ENCODE measurements at places on chromosomes 3 and 15.

GRCh38 chr3:174206607-174207192 is 652.4 kb upstream of the NAALADL2 start:
- no peak for DNase-seq

- no peak for DNase-seq
Measured at GRCh38 chr3:52210550-52211046, 12.6 kb downstream of the ALAS1 start.

GRCh38 chr3:1583044-1583443 is 490.2 kb downstream of the CNTN6 start:
- DNase-seq = no peak

GRCh38 chr3:114361391-114361790 is 67.6 kb downstream of the TIGIT start:
- DNase-seq = no peak

GRCh38 chr3:8301977-8302735 is 199.5 kb upstream of the LMCD1 start:
- DNase-seq = no peak

DNA sequence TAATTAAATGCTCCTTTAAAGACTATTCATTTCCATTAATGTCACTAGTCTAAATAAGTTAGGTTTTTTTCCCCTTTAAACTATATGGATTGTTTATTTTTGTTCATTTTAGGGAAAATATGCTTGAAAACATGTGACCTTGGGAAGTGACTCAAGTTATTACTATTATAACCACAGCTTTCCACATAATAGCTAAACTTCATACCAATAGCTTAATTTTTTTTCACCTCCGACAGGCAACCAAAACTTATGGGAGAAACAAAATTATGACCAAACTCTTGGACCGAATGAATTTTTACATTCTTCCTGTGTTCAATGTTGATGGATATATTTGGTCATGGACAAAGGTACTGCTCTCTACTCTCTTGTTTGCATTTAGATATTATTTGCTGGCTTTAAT is 16.2 kb downstream of the CPA3 start:
- DNase-seq = no peak

DNA sequence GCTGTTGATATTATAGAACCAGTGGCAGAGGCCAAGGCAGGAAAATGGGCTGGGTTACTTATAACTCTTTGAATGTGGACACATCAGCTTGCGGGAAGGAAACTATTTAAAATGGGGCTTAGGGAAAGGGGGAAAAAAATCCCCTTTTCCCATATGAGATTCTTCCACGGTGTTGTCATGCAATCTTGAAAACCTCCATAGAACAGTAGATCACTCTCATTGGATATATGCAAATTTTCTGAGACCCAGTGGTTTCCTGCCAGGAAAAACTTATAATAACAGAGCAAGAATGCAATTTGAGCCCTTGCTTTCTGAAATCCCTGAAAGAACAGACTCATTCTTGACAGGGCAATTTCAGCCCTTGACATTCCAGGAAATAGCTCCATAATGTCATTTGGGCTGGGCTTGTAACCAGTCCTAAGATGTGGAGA is 31.1 kb downstream of the TMEM212 start:
- DNase-seq = peak; percentile 99

GRCh38 chr3:120775411-120775810 is 32.9 kb downstream of the GTF2E1 start:
- no peak for DNase-seq

DNA sequence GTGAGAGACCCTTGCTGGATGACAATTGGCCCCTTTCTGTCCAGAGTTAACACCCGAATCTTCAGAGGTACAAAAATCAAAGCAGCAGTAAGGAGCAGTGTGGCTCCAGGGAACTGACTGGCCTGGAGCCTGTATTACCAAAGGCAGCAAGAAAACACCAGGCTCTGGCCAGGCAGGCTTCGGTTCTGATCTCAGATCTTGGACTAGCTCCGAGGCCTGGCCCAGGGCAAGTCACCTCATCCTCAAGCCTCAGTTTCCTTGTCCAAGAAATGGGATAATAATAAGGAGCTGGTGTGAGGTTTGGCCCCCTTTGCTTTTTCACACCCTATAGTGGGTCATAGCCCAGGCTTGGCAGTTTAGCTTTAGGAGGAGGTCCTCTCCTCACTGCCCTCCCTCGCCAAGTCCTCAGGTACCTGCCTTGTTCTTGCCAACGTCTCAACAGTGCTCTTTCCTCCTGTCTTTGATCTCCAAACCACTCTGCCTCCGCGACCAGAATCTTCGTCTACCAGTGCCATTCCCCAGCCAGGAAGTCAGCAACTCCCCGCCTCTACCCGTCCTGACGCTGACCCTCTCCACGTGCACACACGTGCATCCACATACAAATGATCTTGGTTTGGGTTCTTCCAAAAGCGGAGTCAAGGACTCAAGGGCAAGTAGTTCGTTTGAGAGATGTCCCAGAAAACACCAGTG is 82.6 kb upstream of the TLE3 start:
- no peak for DNase-seq

GRCh38 chr15:39321977-39322376 is 258.9 kb upstream of the THBS1 start:
- no peak for DNase-seq

DNA sequence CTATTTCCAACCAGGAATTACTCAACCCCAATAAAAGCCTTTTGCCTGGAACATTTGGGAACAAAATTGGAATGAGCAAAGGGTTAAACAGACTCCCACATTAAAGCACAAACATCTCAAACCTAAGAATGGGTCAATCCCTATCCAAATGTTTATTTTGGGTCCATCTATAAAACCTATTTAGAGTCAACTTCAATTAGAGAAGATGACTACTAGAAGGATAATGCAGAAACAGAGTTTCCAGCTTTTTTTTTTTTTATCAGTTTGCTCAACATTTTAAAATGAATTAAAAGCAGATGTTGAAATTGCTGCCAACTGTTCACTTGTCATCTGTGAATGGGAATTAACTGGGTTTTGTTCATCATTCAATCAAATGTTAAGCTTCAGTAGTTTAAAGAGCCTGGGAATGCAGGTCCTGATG is 4.1 kb upstream of the TBC1D23 start:
- DNase-seq = no peak

DNA sequence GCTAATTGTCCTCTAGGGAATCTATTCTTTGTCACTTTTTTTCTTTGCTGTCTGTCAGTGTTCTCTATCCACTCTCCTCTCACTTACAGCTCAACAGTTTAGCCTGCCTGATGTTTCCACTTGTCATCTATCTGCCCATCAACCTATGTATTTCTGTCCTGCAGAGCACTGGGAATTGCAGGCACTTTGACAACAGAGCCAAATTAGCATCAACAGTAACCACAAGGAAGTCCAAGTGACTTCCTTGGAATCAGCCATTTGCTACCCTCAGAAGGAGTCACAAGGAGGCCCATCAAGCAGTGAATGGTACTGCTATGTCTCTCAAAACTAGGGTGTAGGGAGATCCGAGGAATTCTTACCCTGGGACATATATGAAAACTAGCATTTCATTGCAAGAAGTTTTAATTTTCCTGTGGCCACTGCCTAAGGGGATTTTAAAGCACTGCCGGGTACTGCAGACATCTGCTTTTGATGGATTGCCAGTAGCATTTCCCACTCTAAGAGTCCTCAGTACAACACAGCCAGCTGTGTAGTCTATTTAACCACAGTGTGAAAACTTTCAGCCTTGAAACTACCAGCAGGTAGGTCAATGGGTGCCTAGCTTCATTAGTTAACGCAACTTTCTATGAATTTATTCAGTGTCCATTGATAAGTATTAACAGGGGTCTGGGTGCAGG is 898.8 kb downstream of the NTRK3 start:
- DNase-seq = no peak

- DNase-seq = no peak
Measured at GRCh38 chr3:171200750-171201088, 174.2 kb upstream of the SLC2A2 start.

DNA sequence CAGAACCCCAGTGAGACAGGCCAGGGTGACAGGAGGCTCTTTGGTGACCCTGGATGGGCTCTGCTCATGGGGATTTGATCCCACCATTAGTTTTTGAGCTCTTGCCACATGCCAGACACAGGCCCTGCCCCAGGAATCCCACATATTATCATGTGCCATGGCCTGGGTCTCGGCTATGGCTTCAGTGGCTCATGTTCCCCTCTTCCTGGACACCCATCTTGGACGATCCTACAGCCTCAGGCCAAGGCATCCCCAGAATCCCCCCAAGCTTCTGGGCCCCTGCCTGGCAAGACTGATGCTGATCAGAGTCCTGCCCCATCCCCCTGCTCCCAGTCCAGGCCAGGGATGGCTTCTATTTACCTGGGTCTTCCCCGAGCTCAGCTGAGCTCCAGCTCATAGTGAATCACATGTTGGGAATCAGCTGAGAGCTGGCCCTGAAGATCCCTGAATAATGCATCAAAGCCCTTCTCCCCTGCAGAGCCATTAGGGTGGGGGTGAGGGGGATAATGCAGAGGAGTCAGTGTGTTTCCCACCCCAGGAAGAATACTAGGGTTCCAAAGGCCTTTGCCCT is 50.9 kb upstream of the CHRNB4 start:
- DNase-seq = no peak

GRCh38 chr3:137764563-137765309 is 621 bp downstream of the SOX14 start:
- DNase-seq = no peak

DNA sequence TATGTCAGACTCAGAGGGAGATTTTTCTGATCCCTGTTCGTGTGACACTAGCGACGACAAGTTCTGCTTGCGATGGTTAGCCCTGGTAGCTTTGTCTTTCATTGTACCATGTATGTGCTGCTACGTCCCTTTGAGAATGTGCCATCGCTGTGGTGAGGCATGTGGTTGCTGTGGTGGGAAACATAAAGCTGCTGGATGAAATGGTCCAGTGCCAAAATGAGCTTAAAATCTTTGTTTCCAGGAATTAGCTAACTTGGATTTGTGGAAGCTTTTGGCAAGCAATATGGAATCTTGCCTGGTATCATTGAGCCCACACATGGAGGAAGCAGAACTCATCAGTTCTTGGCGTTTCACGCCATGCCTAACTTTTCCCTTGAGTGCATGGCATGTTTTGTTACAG is 98.8 kb downstream of the SPRED1 start:
- DNase-seq = no peak

GRCh38 chr3:102481050-102481449 is 46.2 kb downstream of the ZPLD1 start:
- no peak for DNase-seq

DNA sequence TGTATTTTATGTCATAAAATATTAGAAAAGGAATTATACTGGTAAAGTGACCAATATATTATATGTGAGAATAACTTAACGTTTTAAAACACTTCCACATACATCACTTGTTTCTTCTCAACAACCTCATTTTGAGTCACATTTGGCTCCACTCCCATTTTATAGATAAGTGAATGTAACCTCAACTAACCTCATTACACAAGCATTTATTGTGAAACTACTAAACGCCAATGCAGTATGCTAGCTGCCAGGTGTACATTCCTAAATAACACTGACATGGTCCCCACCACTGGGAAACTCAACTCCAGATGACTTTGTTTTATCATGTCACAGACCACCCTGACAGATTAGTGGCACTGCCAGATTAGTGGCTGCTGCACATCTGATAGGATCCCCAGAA is 249.7 kb upstream of the CNTN4 start:
- no peak for DNase-seq

DNA sequence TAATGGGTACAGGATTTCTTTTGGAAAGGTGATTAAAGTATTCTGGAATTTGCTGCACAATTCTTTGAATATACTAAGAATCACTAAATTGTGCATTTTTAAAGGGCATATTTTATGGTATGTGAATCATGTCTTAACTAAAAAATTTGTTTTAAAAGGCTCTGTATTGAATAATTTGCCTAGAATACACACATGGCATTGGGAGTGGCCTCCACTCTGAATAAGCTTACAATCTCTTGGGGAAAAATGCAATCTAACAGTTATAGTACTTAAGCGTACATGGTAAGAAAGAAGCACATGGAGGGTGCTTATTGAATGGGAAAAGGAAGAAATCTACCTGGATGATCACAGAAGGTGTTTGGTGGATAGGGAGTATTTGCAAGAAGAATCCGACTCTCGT is 385.1 kb downstream of the LPP start:
- DNase-seq = no peak

All from BJ (cell line).